ENCODE measurements at places on chromosomes 12 and 14.

DNA sequence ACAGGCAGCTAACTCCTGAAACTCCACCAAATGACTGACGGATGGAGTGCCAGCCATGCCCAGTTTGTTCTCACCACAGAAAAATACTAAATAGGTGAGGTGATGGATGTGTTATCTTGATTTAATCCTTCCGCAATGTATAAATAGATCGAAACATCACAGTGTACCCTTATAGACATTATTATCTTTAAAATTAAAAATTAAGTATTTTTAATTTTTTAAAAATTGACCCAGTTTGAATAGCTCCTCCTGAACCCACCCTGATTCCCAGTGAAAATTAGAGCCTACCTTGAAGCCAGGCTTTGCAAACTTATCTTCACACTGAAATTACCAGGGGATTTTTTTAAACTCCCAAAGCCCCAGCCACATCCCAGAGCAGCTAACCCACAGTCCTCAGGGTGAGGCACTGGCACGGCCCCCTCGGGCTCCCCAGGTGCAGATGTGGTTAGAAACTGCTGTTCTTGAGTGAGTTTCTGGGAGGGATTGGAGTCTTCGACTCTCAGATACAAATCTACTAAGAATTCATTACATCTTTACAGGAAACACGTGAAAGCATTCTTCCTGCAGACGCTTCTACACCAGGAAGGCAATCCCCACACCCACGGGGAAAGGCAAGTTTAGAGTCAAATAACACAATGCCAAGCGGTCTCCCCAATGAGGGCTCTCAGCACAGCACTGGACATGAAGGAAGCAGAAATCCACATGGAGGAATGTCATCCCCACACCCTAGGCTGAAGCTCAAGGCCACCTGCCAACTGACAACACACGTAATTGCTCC, 126.4 kb downstream of the RIMBP2 start:
- DNase-seq: no peak

DNA sequence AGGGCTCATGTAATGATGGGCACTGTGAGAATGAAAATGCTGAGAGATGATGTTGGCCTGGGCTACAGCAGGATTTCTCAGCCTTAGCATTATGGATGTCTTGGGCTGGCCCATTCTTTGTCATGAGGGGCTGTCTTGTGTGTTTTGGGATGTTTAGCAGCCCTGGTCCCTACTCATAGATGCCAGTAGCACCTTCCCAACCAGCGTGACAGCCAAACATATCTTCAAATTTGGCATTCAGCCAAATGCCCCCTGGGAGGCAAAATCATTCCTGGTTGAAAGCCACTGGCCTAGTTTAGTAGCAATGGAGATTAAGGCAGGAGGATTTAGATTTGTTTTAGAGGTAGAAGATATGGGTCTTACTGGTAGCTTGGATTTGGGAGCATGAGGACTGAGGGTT, 26.6 kb downstream of the UBE3B start:
- DNase-seq: no peak

DNA sequence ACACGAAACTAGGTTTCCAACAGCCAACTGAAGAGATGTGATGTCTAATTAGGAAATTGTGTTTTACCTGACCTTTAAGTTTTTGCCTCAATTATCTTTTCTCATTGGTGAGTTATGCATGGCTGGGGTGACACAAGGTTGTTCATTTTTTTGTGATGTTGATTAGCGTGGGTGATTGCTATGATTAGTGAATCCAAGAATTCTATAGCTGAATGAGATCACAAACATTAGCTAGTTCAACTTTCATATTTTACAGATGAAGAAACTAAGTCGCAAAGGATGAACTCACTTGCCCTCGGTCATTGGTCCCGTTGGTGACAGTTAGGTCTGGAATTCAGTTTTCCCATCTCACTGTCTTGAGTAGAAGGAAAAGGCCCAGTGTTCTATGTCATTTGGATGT, 32.6 kb upstream of the LMNTD1 start:
- DNase-seq: no peak

- no peak for DNase-seq
Measured at GRCh38 chr14:21940887-21941856, 267.6 kb upstream of the OR4E1 start.

DNA sequence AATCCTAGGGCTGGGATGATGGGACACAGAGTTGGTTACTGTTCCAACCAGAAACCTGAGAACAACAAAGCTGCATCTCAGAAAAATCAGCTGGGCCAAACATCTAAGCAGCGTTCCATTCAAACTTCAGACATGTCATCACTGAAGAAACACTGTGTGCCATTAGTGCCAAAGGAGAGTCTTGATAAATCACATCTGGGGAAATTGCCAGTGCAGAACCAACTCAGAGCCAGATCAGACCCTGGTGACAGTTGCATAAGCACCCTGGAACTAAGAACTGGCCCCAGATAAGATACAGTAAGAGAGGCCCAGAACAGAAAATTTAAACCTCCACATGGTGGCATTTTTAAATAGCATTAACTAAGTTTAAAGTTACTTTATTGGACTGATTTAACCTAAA, 482.8 kb downstream of the PRKD1 start:
- no peak for DNase-seq

DNA sequence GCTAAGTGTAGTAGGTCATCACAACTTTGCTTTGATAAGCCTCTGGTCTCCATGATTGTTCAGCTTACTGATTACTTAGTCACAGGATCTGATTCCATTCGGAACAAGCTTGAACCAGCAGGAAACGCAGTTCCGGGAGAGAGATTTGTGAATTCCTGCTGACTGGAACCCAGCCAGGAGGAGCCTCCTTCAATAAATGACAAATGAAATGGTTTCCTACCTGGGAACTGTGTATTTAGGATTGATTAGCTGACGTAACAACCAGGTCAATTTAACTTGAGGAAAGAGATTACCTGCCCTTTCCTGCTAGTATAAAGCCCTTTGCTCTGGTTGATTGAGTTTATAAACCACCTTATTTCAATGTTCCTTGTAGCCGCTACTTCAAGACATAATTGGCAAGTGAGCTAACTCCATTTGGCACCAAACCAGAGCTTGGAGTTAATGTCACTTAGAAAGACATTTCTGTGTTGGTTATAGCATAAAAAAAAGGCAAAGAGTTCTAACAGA, 35.1 kb upstream of the KCNH3 start:
- DNase-seq: no peak

GRCh38 chr12:68176257-68176656, 16.7 kb upstream of the IFNG start:
- DNase-seq: no peak

- no peak for DNase-seq
Measured at GRCh38 chr14:31357279-31357678, 63.1 kb downstream of the HEATR5A start.

GRCh38 chr12:31326736-31327659, 1.0 kb upstream of the SINHCAF start:
- DNase-seq: no peak

- no peak for DNase-seq
Measured at GRCh38 chr14:89484051-89484844, 67.2 kb upstream of the FOXN3 start.

- no peak for DNase-seq
Measured at GRCh38 chr14:40296821-40297220, 864.6 kb upstream of the FBXO33 start.

- DNase-seq: no peak
Measured at GRCh38 chr14:34676516-34677211, 37.7 kb downstream of the CFL2 start.

- no peak for DNase-seq
Measured at GRCh38 chr14:63454863-63455622, 88.1 kb downstream of the PPP2R5E start.

GRCh38 chr14:77068517-77069200, 29.4 kb upstream of the CIPC start:
- no peak for DNase-seq

DNA sequence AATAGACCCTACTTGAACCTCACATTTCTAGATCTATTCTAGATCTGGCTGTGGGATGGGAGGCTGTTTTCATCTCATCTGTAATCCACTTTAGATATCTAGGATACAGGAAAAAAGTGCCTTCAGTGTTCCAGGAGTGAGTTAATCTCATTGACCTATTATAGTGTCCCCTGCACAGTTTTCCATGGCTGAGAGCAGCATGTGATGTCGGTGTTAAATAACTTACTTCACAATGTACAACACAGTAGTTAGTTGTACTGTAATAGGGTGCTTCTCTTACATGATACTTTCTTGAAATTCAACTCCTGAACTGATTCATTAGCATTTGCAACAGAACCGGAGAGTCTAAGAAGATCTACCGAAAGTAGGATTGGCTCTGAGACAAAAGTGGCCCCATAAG, 62.6 kb downstream of the TMEM117 start:
- no peak for DNase-seq

DNA sequence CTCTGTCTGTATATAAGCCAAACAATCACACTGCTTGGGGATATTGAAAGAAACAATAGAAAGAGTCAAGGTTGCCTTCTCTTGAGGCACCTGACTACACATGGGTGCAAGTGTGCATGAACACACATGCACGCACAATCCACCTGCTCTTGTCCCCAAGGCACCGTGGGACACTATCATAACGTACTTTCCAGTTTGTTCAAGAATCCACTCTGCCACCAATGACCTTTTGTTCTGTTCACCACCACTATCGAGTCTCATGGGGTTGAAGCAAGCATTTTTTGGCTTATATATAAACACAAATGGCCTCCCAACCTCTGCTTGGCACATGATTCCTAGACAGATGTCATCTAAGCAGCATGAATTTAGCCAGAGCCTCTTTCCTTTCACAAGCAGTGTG, 365.4 kb downstream of the EMP1 start:
- no peak for DNase-seq

DNA sequence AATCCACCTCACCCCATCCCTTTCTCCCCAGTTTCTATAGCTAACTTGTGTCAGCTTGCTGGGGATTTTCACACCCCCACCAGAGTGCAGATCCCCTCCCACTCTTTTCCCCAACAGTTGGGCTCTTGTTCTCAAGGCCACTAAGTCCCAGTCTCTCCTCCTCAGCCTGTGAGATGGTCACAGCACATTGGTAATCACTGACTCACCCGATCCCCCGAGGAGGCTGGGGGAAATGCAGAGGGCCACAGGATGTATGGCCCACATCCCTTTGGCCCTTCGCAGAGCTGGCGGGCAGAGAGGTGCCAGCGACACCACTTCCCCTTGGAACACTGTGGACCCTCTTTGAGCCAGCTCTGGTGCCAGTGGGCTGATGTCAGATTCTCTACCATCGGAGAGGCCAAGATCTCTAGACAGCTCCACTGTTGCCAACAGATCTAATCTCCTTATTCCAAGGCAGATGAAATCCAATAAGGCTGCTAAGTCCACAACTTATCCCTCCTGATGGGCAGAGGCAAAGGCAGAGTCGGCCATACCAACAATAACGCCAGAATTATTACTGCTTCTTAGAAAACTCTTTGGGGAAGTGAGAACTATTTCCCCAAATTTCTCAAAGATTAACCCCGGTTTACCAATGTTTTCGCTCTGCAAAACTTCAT, 1.6 kb downstream of the FMNL3 start:
- no peak for DNase-seq

DNA sequence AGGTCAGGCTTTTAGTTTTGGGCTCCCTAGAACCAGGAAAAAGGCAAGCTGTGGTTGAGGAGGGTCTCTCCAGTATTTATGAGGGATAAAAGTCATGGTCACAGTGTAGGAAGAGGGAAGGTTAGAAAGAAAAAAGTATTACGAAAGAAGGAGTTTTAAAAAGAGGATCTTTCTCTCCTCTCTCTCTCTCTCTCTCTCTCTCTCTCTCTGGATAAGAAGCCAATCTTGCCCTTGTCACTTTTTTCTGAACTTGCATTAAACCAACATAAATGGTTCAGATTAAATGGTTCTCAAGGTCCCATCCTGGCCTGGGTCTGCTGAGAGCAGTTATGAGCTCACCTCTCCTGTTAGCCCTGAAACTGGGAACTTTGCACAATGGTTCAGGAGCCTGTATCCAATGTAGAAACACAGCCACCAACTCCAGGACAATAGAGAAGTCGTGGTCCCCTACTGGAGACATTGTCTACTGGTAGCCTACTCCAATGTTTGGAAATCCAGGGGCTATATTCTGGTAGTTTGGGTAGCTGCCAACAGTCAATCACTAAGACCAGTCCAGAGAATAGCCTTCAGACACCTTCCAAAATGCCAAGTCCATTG, 131.9 kb downstream of the DAD1 start:
- DNase-seq: no peak

- no peak for DNase-seq
Measured at GRCh38 chr12:86091681-86092080, 164.5 kb downstream of the MGAT4C start.

GRCh38 chr12:121637231-121637914, 11.0 kb downstream of the ORAI1 start:
- peak; percentile 48 for DNase-seq

GRCh38 chr14:68779761-68780323, 13.0 kb downstream of the ZFP36L1 start:
- no peak for DNase-seq

GRCh38 chr12:100326208-100326607, 30.7 kb upstream of the SLC17A8 start:
- DNase-seq: no peak

- no peak for DNase-seq
Measured at GRCh38 chr12:120234643-120235368, 30.7 kb downstream of the PXN start.

DNA sequence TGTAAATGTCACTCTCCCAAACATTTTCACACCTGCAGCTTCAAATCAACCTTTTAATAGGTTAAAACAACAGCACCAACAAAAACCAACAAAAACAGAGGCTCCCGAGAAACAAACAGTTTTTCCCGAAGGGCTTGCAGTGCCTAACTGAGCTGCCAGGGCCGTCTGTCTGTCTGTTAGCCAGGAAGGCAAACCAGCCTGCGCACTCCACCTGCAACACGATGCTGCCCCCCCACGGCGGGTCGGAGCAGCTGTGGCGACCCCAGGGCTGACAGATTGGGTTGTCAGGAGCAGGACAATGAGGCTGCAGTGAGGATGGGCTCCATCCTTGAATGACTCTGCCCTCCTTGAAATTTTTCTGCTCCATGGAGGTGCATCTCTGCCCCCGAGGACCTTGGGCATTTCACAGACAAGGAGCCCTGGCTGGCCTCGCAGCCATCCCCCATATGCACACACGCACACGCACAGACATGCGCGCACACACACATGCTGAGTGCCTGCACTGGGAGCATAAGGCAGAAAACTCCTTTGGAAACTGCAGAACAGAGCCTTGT, 2.6 kb downstream of the RTL1 start:
- no peak for DNase-seq

- DNase-seq: no peak
Measured at GRCh38 chr12:92466391-92467305, 236.1 kb upstream of the PLEKHG7 start.

Data from GM18507 (cell line).